ENCODE measurements at places on chromosomes 12 and 14. TPM values are rescaled to one million over a fixed set of nuclear protein-coding genes. Genes with fewer than 3 reads are reported as not detected.

GRCh38 chr12:105814283-105814682 is 324.5 kb downstream of the NUAK1 start:
- DNase-seq, result no peak

DNA sequence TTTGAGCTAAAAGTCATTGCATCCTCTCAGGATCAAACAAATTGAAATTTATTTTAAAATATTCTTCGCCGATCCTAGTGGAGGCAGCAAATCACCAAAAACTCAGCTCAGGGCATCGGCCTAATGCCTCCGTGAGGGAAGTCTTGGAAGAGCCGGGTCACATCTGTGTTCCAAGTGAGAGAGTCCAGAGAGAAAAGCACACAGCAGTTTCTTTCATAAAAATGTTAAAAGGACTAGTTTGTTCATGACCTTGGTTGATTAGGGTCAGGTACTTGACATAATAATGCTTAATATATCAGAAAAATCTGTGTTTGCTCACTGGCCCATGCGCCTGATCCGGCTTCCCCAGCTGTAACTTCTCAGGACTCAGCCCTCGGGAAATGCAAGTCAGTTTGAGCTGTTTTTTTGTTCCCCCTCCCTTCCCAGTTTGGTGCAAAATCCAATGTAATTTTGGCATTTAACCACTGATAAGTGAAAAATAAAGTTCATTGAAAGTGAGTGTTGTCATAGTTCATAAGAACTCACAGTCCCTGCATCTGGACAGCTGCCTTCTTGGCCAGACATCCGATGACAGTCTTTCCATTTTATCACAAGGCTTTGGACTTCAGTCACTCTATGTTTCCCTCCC is 161.7 kb downstream of the CAND1 start:
- peak; percentile 87 for DNase-seq

DNA sequence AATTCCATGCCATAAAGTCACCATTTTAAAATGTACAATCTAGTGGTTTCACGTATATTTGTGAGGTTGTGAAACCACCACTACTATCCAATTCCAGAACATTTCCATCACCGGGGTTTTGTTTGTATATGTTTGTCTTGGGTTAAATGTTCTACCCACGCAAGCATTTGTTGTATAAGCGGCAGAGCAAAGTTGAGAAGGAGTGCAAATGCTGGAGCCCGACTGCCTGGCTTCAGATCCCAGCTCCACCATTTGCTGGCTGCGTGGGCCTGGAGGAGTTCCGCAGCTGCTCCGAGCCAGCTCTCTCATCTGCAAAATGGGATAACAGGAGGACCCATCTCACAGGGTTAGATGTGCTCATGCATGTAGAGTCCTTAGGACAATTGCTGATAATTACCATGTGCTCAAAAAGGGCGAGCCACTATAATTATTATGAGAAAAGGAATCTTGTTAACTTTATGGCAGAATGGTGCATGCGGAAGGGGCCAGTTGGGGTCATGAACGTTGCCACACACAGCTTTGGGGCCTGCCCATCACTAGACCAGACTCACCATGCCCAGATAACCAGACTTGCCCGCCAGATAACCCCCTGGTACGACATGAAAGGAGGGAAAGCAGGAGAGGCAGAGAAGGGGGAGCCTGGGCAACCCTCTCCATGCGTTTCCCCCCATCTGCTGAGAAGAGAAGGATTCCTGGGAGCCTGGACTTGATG is 6.4 kb downstream of the ACTN1 start:
- DNase-seq, result peak; percentile 23

GRCh38 chr12:66008985-66009384 is 121.6 kb downstream of the LLPH start:
- DNase-seq, result no peak

DNA sequence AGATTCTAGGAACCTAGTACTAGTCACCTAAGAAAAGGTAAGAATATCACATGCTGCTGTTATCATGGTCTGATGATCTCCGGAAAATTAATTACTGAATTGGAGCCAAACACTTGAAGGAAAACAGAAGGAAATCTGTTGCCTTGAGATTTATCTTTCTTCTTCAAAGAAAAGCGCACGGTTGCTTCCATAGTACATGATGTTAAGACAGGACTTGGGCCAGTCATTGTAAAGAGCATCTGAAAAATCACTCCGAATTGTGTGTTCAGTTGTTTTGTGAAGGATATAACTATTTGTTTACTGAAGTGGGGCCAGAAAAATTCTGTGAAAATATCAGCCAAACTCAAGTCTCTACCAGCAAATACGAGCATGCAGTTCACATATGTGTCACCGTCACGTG is 134.9 kb upstream of the FOXN3 start:
- DNase-seq, result no peak

DNA sequence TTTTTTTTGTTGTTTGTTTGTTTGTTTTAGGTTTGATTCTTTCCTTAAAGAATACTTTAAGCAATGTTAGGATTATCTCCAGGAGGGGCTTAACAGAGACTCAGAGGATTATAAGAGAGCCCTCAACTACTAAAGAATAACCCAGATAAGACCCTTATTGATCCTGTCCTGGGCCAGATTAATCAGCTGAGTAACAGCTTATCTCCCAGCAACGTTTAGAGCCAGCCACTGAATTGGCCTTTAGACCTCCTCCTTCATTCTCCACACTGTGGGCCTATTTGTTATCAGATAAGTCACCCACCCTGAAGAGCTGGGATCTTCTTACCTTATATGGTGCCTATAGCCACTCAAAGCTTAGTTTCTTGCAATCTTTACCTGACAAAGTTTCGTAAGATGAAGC is 71.1 kb downstream of the FIGNL2 start:
- DNase-seq, result no peak

- no peak for DNase-seq
These were observed 5.0 kb upstream of the EPS8 start for GRCh38 chr12:15794196-15794595.

- no peak for DNase-seq
These were observed 404.2 kb downstream of the DAD1 start for GRCh38 chr14:22184830-22185168.

The PMCH gene
- not detected for total RNA-seq

The DERA gene
- total RNA-seq, result 40.2 TPM

The EML1 gene
- 35.9 TPM for total RNA-seq

The CLEC4D gene
- total RNA-seq, result 0.41 TPM

The BDKRB2 gene
- 16.1 TPM for total RNA-seq

Data from kidney (tissue), 22 donors.